ENCODE measurements at places on chromosomes 4 and X. TPM values are rescaled to one million over a fixed set of nuclear protein-coding genes. Genes with fewer than 3 reads are reported as not detected.

The ARHGAP36 gene
- not detected for total RNA-seq

The CPE gene
- 1.4 TPM for total RNA-seq

The KLHL15 gene
- 4.5 TPM for total RNA-seq

The NOX1 gene
- not detected for total RNA-seq

The SSX2 gene
- not detected for total RNA-seq

The FGFR3 gene
- 2.2 TPM for total RNA-seq

Measured in A549 treated with RU486 at 1 μM for 4 hours (cell line).